T-helper 17 cell (primary cell): ENCODE measurements at places on chromosomes 11 and 22.

- DNase-seq = no peak
These were observed 147.1 kb downstream of the WT1 start for GRCh38 chr11:32288276-32288675.

- no peak for DNase-seq
These were observed 72.4 kb upstream of the USP47 start for GRCh38 chr11:11769362-11769761.

DNA sequence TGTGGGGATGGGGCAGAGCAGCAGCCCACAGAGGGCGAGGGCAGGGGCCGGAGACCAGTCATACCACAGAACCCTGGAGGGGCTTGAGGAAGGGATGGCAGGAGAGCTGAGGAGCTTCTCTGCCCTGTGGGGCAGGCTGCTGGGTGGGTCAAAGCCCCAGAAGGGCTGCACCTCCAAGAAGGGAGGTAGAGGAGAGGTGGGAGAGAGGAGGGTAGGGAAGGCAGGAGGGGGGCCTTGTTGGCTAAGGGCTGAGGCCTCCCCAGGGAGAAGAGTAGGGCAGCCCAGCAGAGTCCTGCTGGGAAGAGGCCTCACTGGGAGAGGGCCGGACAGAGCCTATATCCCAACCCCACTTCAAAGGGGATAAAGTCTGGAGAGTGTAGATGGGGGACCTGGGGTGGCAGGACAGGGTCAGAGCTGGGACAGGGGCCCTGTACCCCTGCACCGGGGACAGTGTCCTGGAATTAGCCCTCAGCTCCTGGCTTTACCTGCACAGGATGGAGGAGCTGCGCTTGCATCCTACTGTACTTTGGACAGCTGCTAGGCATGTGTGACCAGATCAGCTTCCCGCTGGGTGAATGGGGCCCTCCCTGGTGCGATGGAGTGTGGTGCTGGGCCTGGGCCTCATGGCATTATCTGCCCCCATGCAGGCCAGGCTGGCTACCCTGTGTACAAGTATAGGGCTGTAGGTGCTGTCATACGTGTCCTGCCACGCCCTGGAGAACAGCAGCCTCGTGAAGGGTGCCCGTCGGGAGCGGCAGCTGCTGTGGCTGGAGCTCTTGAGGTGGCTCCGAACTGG, 7.3 kb downstream of the DGCR6L start:
- DNase-seq = no peak

GRCh38 chr11:2549080-2549479, 104.3 kb downstream of the KCNQ1 start:
- DNase-seq = no peak

DNA sequence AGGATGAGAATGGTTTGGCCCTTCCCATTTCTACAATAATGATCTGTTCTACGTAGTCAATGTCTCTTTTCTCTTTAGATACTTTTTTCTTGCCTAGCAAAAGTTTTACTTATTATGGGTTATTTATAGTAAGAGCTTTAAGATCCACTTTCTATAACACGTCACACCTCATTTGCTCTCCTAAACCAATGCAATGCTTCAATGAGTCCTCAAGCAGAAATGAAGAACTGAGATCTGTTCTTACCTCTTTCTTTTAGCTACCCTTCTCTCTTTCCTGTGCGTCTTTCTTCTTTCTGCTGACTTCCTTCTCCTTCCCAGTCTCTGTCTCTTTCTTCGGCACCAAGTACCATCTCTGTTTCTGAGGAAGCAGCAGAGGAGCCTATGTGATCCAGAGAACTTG, 61.8 kb downstream of the SNX19 start:
- no peak for DNase-seq
